Heart left ventricle (tissue), 16 donors: ENCODE measurements at places on chromosomes 13 and 19. TPM values are rescaled to one million over a fixed set of nuclear protein-coding genes. Genes with fewer than 3 reads are reported as not detected.

ZNF677 gene
- 12.8 TPM for polyA plus RNA-seq

SIGLEC12 gene
- not detected for polyA plus RNA-seq

SYNGR4 gene
- polyA plus RNA-seq: not detected

GPR183 gene
- polyA plus RNA-seq: 0.72 TPM

FLT1 gene
- 13.1 TPM for polyA plus RNA-seq

IGFL1 gene
- polyA plus RNA-seq: not detected

SLC10A2 gene
- polyA plus RNA-seq: not detected

KLK12 gene
- polyA plus RNA-seq: not detected

ZNF780A gene
- 10.3 TPM for polyA plus RNA-seq

TDRD12 gene
- polyA plus RNA-seq: 0.06 TPM

CEACAM8 gene
- polyA plus RNA-seq: not detected

HIPK4 gene
- 0.12 TPM for polyA plus RNA-seq

ZNF709 gene
- polyA plus RNA-seq: 1.3 TPM

RFPL4AL1 gene
- not detected for polyA plus RNA-seq

CRB3 gene
- not detected for polyA plus RNA-seq

NKPD1 gene
- 0.18 TPM for polyA plus RNA-seq
